Occipital lobe (tissue), 3 donors: ENCODE measurements at places on chromosomes 2 and 18. TPM values are rescaled to one million over a fixed set of nuclear protein-coding genes. Genes with fewer than 3 reads are reported as not detected.

LBX2 gene
- total RNA-seq = not detected

DNA sequence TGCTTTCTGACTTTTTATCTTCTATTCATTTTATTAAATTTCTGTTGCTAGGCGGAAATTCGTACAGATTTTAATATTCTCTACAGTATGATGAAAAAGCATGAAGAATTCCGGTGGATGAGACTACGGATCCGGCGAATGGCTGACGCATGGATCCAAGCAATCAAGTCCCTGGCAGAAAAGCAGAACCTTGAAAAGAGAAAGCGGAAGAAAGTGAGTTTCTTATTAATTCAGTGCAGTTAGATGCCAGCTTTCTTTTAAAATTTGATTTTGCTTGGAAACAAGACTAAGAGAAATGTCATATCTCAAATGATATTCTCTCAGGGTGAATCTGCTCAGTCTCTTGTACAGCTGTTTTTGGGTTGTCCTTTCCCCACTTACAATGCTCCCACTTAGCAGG, 84.3 kb downstream of the MGAT5 start:
- no peak for DNase-seq

- no peak for DNase-seq
These were observed 559 bp downstream of the MYL12A start for GRCh38 chr18:3248062-3248657.

DNA sequence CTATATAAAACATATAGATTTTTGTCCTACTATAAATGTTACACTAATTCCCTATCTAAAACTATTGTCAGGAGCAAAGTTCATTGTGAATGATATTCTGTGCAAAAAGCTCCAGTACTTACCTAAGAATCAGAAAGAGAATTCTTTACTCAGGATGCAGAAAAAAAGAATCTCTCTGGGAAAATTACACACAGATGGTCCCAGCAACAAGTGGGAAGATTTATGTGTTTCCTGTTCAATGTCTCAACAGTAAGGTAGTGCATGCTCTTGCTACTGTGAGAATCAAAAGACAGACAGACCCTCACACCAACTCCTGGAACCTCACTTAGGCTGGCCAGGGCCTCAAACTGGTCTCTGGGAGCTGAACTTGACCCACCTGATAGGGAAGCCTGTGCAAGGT, 11.2 kb upstream of the NAPG start:
- DNase-seq = no peak

GRCh38 chr2:43759195-43759594, 14.6 kb upstream of the DYNC2LI1 start:
- no peak for DNase-seq

DNA sequence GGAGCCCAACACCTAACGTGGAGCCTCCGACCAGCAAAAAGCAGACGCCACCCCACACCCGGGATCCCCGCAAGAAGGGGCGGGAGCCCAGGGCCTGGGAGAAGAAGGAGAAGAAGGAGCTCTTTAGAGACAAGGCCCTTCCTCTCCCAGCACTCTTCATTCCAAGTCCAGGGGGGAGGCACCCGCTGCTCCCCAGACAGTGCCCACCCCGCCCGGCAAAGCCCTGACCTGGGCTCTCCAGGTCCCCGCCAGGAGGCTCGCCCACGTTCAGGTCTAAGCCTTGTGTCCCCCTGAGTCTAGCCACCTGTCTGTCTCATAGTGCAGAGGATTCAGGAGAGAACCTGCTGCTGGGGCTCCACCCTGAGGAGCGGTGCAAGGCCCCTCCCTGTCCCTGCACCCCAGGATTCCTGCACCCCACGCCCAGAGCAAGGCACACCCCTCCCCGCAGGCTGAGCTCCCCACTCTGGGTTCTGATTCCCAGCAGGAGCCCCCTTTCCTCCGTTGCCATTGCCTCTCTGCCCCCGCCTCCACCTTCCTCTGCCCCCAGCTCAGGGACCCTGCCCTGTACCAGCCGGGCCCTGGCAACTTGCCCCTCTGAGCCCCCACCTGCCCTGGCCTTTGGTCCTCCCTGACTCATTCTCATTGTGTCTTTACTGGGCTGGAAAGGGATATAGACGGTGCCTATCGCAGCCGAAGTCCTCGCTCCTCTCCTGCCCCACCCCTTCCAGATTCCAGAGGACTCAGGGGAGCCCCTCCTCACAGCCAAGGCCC, 33.5 kb upstream of the GPC1 start:
- no peak for DNase-seq

DNA sequence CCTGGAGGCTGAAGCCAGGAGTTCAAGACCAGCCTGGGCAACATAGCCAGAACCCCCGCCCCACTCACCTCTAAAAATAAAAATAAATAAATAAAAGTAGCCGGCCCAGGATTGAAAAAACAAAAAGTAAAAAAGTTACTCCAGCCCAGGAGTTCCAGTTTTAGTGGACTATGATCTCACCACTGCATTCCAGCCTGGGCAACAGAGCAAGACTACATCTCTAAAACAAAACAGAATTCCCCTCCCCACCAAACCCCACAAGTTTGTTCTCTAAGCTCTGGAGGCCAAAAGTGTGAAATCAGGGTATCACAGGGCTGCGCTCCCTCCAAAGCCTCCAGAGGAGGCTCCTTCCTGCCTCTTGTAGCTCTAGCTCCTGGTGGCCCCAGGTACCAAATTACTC, 1.7 kb downstream of the D2HGDH start:
- no peak for DNase-seq

DNA sequence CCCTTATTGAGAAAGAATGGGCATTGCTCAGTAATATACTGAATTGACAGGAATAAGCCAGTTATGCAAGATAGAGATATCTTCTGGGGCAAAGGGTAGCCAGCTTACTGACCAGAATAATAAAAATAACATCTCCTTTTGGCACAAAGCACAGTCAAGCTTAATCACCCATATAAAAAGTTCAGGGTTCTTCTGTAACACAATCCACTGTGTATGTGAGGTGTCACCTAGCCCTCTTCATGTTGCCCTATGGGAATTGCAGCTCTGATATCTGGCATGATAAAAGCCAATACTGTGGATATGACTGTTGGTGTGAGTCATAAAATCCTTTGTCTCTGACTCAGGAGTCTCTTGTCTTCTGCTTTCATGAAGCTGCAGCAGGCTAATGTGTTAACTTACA, 90.8 kb downstream of the DSEL start:
- DNase-seq = no peak

- DNase-seq = no peak
These were observed 85.1 kb upstream of the FZD5 start for GRCh38 chr2:207854484-207855440.

DNA sequence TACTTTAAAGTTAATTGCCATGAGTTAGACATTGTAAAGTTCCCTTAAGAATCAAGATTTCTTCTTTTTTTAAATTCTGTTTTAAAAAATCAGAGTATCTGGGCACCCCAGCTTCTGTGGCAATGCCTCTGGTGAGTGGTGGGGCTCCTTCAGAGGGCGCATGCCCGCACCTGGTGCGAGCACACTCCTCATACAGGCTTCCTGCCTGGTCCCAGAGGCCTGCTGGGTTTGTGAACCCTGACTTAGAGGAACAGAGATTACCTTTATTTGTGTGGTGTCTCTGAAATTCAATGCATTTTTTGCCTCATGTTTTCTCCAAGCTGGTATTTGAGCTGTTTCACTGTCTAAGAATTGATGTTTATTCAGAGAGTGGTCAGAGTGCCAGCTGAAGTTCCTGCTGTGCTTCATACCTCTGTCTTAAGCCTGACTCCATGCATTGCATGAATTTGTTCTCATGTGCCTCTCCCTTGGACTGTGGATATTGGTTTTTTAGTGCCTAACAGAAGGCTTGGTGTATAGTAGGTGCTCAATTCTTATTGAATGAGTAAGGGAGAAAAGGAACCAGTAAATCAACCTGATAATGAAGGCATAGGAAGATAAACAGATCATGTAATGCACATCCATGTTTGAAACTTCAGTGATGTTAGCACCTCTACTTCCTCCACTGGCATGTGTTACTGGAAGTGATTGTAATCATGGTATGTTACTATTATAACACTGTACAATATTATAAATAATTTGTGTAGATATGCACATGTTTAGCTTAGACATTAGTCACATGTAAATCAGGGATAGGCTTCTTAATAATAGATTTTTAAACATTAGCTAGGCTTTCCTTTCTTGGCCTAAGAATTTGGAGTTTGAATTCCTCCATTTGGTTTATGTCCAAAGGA, 29.0 kb downstream of the PHLPP1 start:
- no peak for DNase-seq

DNA sequence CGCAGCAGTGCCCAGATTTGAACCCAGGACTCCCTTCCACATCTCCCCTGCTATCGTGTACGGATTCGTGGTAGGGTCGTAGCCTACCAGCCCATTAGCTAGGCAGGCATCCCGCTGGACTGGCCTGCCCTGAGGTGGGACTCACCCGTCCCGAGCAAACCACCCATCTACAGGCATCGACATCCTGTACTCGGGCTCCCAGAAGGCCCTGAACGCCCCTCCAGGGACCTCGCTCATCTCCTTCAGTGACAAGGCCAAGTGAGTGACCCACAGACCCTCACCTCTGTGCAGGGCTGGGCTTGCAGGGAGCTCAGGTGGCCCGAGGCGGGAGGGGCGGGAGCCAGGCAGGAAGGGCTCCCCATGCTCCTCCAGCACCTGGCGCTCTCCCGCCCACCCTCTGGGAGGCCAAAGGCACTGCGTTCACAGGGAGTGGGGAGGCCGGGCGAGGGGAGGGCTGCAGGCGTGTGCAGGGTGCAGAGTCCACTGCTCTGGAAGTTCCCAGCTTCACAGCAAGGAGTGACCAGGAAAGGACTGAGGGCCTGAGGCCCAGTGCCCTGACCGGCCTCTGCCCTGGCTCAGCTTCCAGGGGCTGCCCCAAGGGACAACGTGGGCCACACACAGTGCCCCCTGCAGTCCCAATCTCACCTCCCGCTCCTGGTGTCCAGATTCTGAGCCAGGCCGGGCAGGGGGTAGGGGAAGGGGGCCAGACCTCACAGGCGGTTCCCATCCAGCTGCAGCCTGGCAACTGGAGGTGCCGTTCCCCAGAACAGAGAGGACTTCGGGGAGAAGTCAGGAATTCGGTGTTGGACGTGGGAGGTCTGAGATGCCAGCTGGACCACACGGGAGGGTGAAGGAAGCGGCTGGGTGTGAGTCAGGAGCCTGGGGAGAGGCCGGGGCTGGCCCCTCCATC, 5.4 kb downstream of the AGXT start:
- no peak for DNase-seq

- no peak for DNase-seq
These were observed 479 bp downstream of the GPATCH11 start for GRCh38 chr2:37084797-37085196.

- DNase-seq = no peak
These were observed 88.1 kb downstream of the CMPK2 start for GRCh38 chr2:6777626-6778025.

- DNase-seq = no peak
These were observed 42.4 kb downstream of the RBBP8 start for GRCh38 chr18:22975508-22975907.

DNA sequence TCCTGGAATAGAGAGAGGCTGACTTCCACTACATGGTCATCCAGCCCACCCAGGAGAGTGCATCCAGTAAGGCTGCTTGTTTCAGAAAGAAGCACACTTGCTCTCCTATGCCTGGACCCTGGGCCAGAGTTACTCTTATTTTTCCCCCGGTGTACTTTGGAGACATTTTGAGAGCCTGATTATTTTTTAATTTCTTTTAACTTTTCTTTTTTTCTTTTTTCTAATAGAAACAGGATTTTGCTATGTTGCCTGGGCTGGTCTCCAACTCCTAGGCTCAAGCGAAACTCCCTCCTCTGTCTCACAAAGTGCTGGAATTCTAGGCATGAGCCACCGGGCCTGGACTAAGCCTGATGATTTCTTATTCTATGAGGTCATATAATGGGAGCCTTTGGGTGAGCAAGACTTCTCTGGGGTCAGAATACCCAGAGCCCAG, 62.2 kb downstream of the RPL37A start:
- DNase-seq = no peak

GRCh38 chr2:30181176-30181575, 34.4 kb downstream of the YPEL5 start:
- no peak for DNase-seq

GRCh38 chr18:63775166-63775730, at the start of gene SERPINB7:
TSS of gene SERPINB7 (plus strand) at chr18:63775418. CDS start at chr18:63782373, 6,955 bp downstream.
- no peak for DNase-seq

- DNase-seq = no peak
These were observed 808.1 kb downstream of the RNF144A start for GRCh38 chr2:7725171-7725849.

DNA sequence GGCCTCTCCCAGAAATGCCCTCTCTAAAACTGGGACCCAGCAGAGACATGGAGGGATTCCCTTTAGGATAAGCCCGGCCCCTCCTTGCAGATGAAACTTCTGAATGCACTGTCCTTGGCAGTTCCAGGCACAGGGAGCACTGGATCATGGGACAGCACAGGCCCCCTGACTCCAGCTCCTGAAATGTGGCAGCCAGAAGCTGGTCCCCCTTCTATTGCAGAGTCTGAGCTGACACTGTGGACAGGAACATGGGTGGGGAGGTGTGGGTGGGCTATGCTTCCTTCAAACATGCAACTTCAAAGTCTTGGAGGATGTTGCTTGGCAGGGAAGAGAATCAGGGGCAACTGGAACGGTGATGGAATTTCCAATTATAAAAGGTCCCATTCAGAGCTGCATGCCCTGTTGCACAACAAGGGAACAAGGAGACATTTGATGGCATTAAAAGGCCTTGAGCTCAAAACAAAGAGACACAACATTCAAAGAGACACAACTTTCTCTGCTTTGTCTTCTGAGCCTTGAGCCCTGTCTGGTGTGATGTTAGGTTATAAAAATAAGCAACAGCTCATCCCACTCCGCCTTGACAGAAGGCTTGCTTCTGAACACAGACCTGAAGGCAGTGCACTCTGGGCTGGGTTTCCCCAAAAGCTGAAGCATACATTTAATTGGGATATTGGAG, 239.0 kb downstream of the OSR1 start:
- DNase-seq = no peak

DNA sequence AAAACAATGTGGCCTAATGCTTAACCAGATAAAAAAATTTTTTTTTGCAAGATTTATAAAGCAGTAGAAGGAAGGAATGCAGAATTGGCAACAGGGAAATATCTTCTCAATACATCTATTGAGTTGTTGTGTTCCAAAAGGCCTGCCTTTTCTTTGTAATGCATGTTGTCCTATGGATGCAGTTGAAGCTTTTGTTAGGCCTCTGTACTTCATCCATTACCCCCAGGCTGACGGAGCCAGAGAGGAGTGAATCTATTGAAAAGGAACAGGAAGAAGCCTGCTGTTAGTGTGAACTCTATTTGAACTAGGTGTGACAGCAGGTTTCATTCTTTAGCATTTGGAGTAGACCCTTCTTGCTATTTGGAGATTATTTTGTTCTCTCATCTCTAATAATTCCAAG, 56.5 kb downstream of the MTX2 start:
- no peak for DNase-seq

DNA sequence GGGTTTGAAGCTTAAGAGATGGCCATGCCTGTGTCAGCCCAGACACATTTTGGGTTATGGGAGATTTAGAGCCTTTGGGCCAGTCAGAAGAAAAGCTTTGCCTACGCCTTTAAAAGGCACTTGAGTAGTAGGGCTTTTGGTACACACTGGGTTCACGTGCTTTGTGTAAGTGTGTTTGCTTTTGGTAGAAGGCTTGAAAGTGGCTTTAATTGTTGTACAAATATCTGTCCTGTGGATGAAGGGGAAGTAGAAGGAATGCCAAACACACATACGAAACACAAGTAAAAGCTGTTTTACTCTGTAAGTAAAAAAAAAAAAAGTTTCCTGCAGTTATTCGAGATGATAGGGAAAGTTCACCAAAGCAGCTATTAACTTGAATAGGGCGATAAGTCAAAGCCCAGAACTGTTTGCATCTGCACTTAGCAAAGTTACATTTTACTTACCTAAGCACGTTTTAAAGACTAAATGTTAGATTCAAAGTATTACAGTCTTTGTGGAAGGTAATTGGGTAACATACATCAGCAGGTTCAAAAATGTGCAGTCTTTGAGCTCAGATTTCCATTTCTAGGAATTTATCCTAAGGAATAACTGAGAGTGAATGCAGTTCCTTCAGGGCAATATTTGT, 75.4 kb downstream of the STK25 start:
- no peak for DNase-seq
